ENCODE measurements at places on chromosomes 12 and 14.

- DNase-seq: peak; percentile 62
Measured at GRCh38 chr14:56855891-56856461, 45.7 kb upstream of the OTX2 start.

DNA sequence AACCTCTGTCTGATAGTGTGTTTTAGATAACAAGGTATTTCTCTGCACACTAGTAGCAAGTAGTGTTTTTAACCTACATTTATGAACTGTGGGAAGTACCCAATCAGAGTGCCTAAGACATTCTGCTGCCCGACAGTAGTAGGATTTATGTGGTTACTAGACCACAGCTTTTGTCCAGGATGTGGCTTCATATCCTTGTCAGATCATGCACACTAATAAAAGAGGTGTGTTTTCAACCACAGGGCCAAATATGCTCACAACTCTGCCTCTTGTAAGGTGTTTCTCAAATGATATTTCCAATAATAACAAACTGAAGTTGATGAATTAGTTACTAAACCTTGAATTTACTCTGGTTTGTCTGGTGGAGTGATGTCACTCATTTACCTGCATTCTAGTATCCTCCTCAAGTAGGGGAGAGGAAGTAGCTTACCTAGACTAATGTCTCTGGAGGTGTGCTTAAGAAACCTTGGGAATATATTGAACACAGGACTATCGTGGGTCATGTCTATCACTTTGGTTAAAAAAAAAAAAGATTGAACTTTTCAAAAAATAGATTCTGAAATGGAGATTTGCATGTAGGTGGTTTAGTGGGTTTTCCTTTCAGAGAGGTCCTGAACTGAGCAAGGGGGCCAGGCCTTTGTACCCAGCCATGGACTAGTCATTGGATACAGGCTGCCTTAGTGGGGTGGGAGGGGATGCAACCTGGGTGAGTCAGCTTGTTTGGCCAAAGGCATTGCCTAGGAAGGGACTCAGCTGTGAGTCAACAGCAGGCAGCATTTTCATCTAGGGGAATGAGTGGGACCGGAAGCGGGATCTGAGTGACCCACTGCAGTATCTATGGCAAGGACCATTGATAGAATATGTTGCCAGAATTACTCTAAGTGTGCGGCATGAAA, 14.1 kb downstream of the FBXW8 start:
- no peak for DNase-seq

DNA sequence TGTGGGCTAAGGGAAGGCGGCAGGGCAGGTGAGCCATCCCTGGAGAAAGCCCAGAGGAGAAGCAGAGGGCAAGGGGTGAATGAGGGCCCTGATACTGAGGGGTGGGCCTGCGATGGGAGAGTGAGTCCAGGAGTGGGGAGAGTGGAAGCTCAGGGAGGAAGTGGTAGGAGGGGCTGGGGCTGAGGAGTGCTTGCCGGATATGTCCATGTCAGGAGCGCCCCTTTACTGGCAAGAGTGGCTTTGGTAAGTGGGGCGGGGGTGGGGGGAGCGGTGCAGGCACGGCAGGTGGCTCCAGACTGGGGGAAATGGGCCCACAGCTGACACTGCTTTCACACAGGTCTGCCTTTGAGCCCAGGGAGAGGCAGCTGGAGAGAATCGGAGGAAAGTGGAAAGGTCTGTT, 86.4 kb upstream of the GPR68 start:
- no peak for DNase-seq

DNA sequence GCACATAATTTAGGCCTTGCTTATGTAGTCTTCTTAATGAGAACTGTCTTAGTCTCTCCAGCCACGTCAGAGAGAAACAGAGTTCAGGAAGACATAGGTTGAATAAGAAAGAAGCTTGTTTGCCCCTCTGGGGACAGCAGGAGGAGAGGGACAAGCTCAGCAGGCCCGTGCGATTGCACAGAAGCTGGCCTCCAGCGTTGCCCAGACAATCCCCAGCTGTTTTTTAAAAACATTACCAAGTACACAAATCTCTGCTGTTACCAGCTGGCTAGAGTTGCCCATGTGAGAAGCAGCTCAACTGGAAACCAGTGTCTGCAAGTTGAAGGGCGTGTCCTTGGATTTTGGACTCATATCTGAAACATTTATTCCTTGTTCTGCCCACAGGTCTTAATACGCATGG, 232.6 kb downstream of the EFCAB11 start:
- DNase-seq: no peak

DNA sequence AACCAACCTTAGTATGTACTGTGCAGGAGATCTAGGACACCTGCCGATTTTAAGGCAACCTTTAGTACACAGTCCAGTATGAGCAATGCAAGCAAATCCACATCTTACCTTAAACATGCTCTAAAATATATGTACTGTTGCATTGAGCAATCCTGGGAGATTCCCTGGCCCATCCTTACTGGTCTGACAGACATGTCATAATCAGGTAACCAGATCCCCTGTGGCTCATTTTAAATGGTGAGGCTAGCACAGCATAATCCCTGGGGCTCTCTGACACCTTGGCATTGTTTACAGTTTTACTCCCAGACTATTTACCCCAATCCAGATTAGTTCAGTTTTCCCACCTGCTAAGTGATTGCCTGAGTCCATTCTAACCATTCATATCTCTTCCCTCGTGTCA, 15.1 kb downstream of the BMAL2 start:
- no peak for DNase-seq

DNA sequence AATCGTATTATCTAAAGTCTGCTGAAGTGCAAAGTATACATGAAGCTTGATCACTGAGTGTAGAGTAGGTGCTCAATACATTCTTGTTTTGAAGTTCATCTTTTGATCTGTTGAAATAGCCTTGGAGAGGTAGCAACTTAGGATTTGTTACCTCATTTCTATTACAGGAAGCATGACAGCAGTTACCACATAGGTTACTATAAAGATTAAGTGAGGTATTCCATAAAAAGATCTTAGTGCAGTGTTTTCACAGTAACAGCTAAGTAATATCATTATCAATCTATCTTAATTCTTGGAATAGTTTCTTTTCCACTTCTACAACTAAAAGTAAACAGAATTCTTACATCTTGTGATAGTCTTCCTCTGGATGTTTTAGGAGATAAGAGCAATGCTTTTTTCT, 50.9 kb downstream of the BTBD7 start:
- no peak for DNase-seq

- no peak for DNase-seq
Measured at GRCh38 chr14:100402631-100403030, 79.5 kb downstream of the SLC25A47 start.

GRCh38 chr12:103915306-103915705, 14.9 kb upstream of the HSP90B1 start:
- DNase-seq: no peak

Data from NCI-H2107 (cell line).